Stimulated activated CD8-positive, alpha-beta memory T cell treated with anti-CD3 and anti-CD28 coated beads, Interleukin-4, amount 100 ng/mL, for 48 hours (primary cell): ENCODE measurements at places on chromosomes 3 and 15.

DNA sequence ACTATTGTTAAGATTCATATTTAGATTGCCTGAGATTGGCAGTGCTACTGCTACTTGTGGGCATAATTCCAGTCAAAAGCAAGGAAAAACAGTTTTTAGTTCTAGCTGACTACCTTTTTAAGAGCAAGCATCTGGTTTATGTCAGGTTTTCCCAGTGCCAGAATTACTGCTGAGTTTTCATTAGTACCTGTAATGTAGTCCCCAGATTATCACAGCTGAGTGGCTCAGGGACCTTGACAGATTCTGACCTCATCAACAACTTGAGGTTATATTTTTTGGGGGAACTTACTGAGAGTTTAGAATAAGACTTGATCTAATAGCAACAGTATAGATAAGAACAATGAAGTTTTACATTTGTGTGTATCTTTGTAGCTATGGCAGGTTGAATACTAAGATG is 31.0 kb downstream of the NXPE3 start:
- DNase-seq, result no peak

GRCh38 chr15:87610366-87610765 is 646.2 kb downstream of the NTRK3 start:
- DNase-seq, result no peak

- DNase-seq, result no peak
Observed at GRCh38 chr15:75179746-75180140, 21.9 kb upstream of the C15orf39 start.

- DNase-seq, result no peak
Observed at GRCh38 chr3:87867001-87867400, 191.8 kb downstream of the CGGBP1 start.

- no peak for DNase-seq
Observed at GRCh38 chr3:7428206-7428718, 567.3 kb downstream of the GRM7 start.

GRCh38 chr3:58534592-58535494 is 2.1 kb downstream of the ACOX2 start:
- DNase-seq, result no peak
